Hematopoietic multipotent progenitor cell treated with erythropoietin and hydrocortisone succinate and interleukin-3 and kit ligand, for 15 days (in vitro differentiated cells): ENCODE measurements at places on chromosomes 6 and 20.

GRCh38 chr6:166206510-166207283 lies 39.0 kb upstream of the TBXT start:
- no peak for DNase-seq

- no peak for DNase-seq
Observed at GRCh38 chr6:146429831-146430230, 113.8 kb upstream of the RAB32 start.

- DNase-seq, result peak; percentile 42
Observed at GRCh38 chr6:145887969-145888368, 73.4 kb upstream of the FBXO30 start.

GRCh38 chr20:20593447-20594170 lies 118.8 kb downstream of the RALGAPA2 start:
- DNase-seq, result peak; percentile 5

GRCh38 chr6:143806282-143807102 lies 36.6 kb upstream of the LTV1 start:
- no peak for DNase-seq

GRCh38 chr20:60236613-60237012 lies 278.4 kb downstream of the CDH26 start:
- DNase-seq, result no peak

- DNase-seq, result no peak
Observed at GRCh38 chr20:60813066-60813465, 439.0 kb upstream of the CDH4 start.

GRCh38 chr6:149342525-149342924 lies 25.0 kb downstream of the TAB2 start:
- DNase-seq, result no peak

DNA sequence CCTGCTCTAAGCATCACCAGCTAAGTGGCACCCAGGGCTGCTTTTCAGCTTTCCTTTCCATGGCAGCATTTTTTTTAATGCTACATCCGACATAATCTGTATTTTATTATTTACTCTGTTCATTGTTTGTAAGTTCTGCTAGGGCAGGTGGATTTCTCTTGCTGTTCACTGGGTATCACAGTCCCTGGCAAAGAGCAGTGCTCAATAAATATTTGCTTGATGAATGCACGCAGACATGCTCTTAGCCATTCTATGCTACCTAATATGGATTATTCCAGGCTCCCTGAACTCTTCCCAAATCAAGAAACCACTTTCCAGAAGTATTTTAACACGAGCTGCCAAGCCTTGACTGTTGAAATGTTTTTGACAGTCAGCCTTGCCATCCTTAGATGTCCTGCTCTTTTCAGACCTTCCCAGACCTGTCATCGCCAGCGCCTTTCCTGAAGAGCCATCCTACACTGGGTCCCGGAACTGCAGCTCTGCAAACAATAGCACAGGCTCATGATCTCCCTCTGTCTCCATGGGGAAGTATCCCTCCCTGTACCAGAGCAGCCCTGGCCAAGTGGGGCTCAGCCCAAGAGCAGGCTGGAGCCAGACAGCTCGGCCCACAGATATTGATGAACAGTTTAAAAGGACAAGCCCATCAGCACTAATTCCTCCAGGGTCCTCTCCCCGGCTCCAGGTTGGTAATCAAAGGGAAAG lies 136.5 kb upstream of the CDH4 start:
- no peak for DNase-seq

DNA sequence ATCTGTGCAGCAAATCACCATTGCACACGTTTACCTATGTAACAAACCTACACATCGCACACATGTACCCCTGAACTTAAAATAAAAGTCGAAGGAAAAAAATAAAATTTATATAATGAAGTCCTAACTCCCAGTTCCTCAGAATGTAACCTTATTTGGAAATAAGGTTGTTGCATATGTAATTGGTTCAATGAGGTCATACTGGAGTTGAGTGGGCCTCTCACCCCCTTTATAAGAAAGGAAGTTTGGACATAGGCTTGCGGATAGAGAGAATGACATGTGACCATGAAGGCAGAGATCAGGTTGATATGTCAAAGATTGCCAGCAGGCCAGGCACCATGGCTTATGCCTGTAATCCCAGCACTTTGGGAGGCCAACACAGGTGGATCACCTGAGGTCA lies 16.1 kb upstream of the ZBTB22 start:
- no peak for DNase-seq

DNA sequence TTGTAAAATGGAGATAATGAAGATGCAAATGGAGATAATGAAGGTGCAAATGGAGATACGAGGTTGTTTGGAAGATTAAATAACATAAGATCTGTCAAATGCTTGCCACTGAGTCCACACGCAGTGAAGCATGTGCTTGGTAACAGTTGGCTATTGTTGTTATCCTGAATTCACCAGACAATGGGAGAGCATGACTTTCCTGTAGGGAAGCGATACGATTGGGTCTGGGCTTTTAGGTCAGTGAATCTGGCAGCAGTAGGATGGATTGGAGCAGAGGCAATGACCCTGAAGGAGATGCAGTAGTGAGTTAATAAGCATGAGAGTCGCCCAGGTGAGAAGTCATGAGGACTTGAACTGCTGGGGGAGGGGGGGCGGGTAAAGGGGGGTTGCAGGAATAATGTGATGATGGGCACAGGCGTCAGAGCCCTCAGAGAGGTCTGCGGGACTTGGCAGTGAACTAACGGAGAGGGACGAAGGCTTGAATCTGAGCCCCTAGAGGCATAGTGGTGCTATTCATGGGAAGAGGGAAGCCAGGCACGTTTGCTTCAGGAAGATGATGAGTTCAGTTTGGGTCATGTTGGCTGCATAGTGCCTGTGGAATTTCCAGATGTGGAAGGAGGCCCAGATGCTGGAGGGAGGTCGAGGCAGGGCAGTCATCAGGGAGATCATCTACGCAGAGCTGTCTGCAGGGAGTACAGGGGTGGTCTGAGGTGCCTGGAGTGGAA lies 55.4 kb downstream of the ZDHHC14 start:
- no peak for DNase-seq

DNA sequence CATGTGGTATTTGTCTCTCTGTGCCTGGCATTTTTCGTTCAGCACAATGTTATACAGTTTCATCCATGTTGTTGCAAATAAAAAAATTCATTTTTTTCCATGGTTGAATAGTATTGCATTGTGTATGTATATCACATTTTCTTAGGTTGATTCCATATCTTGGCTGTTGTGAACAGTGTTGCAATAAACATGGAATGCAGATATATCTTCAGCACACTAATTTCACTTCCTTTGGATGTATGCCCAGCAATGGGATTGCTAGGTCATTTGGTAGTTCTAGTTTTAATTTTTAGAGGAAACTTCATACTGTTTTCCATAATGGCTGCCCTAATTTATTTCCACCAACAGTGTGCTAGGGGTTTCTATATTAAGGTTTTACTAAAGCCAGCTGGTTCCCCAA lies 52.6 kb downstream of the GFRAL start:
- DNase-seq, result no peak

DNA sequence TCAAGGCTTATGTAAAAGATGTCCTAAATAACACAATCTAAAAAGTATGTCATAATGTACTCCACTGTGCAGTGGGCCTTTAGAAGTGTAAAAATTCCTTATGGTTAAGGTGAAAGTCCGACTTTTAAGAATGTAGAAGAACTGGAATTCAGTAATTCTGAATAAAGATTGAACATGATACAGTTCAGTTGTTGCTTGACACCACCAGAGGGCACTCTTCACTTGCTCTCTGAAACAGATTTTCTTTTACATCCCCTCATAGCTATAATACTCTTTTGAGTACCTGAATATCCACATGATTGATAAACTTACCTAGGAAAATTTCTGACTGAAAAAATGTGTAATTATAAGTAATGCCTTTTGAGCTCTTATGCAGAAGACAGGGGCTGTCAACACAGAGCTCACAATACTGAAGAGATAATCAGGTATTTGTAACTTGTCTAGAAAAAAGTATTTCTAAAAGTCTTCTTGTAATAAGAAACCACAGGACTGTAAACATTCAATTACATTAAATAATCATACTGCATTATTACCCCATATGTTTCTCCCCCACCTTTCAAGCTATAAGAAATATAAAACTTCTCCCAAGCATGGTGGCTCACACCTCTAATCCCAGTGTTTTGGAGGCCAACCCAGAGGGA lies 92.1 kb downstream of the POPDC3 start:
- peak; percentile 24 for DNase-seq

GRCh38 chr20:61316346-61316745 lies 64.3 kb downstream of the CDH4 start:
- no peak for DNase-seq

DNA sequence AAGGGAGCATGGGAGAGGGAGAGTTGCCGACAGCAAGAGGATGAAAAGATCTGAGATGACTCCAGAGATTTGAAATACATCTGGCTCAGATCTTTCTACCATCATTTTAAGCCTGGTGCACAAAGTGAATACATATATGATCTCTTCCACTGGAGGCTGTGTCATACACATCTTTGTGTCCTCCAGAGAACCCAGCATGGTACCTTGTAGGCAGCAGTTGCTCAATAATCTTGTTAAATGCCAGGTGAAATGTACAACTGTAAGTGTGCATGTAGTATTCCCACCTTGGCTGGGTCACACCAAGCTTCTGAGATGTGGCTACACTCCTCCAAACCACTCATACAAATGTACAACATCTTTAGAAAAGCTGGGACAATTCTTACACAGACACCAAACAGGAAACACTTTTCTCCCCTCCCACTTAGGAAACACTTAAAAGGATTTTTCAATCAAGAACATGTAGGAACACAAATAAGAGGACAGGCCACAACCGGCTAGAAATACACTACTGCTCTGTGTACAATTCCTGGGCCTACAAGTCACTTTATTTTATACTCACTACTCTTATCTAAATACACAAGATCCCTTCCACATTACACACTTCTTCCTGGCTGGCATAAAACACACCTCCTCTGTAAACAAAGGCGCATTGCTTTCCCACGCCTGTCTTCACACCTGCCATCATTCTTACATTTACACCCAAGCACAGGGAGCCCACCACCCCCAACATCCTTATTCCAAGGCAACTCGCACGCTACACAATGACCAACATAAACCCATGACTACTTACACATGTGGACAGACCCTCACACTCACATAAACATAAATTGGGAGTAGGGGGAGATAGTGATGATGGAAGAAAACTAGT lies 3.8 kb upstream of the IER3 start:
- DNase-seq, result no peak

GRCh38 chr6:26359765-26360164 lies 5.2 kb upstream of the BTN3A2 start:
- no peak for DNase-seq

DNA sequence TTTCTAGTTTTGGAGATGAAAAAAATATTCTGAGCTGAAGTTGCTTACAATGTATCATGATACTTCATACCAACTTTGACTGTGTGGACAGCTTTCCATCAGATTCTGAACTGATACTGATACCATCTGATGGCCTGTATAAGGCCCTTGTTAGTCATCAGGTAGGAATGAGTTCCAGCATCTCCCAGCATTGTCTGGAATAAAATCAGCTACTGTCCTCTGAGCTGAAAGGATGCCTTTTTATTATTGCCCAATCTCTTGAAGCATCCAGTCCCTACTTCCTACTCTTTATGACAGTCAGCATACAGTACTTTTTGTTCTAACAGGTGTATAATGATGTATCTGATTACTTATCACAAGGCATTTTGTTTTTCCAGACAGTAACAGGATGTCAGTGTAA lies 70.6 kb upstream of the EYA4 start:
- no peak for DNase-seq

DNA sequence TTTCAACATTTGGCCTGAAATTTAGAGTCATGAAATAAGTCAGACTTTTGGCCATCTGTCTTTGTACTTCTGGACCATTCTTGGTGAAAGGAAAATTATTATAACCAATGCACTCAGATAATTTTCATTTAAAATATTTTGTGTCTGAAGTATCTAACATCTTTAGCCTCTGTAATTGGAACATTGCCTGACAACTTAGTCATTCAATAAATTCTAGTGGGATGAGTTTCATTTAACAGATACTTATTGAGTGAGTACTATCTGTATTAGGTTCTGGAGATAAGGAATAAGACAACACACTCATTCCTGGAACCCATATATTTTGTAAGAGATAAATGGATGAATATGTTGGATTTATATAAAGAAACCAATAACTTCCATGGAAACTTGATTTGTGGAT lies 536.0 kb downstream of the BCKDHB start:
- no peak for DNase-seq

DNA sequence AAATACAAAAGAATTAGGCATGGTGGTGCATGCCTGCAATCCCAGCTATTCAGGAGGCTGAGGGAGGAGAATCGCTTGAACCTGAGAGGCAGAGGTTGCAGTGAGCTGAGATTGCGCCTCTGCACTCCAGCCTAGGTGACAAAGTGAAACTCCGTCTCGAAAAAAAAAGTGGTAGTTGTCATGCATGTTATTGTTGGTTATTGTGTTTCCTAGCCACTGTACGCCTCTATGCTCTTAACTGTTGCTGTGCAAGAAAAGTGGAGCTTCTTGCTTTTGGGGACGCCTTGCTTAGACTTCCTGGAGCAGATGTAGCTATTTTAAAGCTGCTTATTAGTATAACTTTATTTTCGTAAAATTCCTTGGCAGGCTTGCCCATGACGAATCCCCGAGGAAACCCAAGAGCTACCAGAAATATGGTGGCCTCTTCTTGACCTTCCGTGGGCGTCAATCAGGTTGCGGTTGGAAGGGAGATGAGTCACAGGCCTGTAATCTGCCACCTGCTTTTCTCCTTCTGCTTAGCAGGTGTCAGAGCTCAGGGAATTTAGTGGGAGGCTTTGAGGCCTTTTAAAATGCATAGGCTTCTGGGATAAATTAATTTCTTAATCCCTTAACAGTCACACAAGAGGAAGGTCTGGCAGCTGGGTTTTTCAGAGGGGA lies 17.3 kb downstream of the GABRR2 start:
- no peak for DNase-seq

DNA sequence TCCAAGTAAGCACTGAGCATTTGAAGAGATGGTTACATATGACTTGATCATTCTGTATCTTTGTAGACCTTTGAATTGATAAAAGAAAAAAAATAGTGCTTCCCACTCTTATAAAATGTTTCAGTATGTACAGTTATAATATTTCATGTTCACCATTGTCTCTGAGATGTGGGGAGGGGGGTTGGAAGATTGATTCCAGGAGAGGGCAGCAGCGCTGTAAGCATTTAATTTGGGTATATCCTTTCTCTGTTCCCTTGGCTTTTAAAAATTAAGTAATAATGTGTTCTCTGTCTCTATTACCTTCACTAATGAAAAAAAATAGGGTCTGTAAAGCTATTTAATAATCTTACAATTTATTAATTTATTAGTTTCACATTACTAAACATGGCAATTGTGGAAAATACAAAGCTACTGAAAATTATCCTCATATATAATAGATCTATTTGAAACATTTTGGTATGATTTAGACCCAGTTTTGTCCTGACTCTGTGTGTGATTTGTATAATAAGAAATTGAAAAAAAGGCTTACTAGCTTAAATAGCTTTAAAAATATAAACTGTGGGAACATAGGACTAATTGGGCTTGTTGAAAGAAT lies 341.2 kb downstream of the CDKAL1 start:
- DNase-seq, result no peak
